ENCODE measurements at places on chromosomes 16 and 17.

GRCh38 chr17:10871914-10872313 is 34.0 kb upstream of the PIRT start:
- no peak for DNase-seq

GRCh38 chr16:56984639-56985038 is 4.7 kb upstream of the NLRC5 start:
- no peak for DNase-seq

GRCh38 chr16:69199382-69199781 is 12.4 kb downstream of the SNTB2 start:
- no peak for DNase-seq

- DNase-seq = no peak
Observed at GRCh38 chr16:19583665-19584300, 28.3 kb downstream of the VPS35L start.

GRCh38 chr16:64088838-64089237 is 1033.0 kb downstream of the CDH11 start:
- no peak for DNase-seq

GRCh38 chr16:81003610-81004460 is 2.9 kb downstream of the CMC2 start:
- no peak for DNase-seq

DNA sequence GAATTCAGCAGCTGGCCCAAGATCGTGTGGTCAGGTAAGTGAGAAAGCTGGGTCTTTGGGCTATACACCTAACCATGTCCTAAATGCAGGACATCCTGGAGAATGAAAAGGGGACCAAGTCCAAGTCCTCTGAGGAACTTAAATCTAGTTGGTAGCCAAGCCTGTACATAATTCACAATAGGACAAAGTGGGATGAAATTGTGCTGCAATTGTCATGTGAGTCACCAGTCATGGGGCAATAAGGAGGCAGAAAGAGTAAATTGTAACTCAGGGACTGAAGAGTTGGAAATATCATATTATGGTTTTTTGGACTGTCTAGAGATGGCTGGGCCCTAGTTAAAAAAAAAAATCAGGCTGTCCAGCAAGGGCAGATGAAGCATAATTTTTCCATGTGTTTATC is 202.6 kb downstream of the CYLD start:
- no peak for DNase-seq

DNA sequence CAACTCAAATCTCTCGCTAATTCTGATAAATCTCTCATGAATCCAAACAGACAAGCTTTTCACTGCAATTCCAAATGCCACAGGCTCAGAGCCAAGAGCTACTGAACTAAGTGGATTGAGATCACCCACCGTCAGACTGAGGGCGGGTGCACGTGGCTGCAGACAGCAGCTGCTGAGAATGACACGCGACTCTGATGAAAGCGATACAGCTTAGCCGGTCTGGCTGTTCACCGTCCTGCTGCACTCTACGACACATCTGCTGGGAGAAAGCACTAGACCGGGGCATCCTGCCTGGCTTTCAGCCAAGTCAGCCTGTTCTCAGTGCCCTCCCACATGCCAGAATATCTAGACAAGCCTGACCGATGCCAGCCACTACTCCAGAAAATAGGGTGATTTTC is 42.6 kb downstream of the KLHDC4 start:
- peak; percentile 82 for DNase-seq

All from femur (tissue), 1 donor.